CD4-positive, alpha-beta T cell treated with Interleukin-6 at 100 ng/mL for 8 hours (primary cell): ENCODE measurements at places on chromosomes 12 and 14.

DNA sequence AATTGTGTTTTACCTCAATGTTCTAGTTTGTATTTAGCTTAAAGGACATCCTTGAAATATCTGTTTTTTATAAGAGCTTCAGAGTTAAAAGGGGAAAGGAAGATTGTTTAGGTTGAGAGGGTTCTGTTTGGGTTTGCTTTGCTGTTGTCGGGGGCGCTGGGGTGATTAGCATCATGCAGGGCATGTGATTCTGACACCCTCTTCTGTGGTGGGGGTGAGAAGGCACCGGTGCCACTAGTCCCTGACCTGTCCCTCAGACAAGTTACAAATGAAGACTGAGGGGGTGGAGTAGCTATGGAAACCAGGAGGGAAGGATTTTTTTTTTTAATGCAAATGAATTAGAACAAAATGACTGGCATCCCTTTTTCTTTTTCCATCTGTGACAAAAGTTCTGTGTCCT is 291.3 kb downstream of the RPAP3 start:
- no peak for DNase-seq

DNA sequence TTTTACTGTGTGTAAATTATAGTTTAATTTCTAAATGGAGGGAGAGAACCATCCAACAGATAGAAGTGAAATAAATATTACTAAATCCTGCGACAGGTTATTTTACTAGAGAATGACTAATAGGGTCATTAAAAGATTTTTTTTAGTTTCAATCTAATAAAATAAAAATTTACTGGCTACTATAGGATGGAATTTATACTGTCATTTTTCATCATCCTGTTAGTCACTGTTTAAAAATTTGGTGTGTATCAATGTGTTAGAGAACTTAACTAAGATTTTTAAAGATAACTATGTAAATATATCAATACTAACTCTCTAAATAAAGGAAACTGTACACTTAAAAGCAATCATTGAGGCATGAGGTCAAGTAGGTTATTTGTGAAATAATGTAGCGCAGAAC is 41.1 kb upstream of the CDKN3 start:
- DNase-seq = no peak

- no peak for DNase-seq
Observed at GRCh38 chr14:74563586-74564159, 48.4 kb downstream of the LTBP2 start.

DNA sequence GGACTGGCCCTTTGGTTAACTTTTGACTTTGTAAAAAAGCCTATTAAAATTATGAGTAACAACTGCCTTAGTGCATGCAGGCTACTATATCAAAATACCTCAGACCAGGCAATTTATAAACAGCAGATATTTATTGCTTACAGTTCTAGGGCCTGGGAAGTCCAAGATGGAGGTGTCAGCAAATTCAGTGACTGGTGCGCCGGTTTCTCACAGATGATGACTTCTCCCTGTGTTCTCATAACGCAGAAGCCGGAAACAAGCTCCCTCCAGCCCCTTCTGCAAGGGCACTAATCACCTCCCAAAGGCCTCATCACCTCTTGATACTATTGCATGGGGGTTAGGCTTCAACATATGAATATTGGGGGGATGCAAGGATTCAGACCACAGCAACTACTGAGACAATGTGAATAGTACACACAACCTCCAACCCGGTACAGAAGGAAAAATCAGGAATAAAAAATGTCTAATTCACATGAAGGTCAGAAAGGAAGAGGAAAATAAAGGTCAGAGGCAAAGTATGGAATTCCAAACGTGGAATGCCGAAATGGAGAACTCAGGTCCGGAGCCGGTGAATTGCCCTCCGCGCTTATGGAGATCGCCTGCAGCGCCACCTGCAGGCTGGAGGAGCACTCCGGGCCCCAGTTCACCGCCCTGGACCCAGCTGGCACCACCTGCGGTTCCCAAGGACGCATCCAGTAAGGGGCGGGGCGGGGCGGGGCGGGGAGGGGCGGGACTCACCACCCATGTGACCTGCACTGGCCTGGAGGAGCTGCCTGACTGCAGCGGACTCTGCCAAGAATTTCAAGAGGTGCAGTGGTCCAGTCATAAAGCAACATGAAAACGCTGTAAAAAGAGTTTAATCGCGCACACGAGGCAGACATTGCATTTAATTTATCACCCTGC is 203.4 kb downstream of the KIF26A start:
- no peak for DNase-seq

GRCh38 chr12:501722-502447 is 42.1 kb downstream of the B4GALNT3 start:
- DNase-seq = no peak

DNA sequence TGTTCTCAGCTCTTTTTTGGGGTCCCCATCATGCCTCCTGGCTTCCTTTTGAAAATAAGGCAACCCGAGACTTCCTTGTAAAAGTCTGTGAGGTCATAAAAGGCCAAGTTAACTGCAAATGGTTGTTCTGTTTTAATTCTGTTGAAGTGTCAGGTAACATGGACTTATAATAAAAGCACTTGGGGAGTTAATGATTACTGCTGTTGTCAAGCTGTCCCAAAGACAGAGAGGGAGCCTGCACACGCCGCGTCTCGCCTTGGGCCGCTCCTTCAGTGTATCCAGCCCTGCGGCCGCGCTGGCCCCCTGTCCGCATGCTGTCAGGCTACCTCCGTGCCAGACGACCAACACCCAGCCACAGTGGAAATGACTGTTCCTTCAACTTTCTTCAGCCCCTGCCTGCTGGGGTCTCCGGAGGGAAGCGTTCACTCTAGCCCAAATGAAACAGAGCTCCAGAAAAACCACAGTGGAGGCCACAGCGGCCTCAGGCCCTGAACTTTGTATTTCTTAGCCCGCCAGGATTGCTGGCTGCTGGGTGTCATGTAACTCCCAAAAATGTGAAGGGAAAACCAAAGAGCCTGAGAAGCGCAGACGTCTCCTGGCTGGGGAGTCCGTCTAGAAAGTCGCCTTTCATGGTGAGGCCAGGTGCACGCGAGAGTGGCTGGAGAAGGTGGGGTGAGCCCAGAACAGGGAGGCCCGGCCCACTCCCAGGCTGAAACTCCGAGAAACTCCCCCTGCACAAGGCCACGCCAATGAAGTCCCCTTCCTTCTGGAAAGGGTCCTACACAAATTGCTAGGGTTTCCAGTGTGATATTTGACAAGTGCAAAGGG is 189.1 kb downstream of the ZFP36L1 start:
- DNase-seq = no peak

- peak; percentile 80 for DNase-seq
Observed at GRCh38 chr12:12008931-12009611, 61.7 kb upstream of the BCL2L14 start.

GRCh38 chr14:93759719-93760307 is 28.5 kb downstream of the PRIMA1 start:
- no peak for DNase-seq

DNA sequence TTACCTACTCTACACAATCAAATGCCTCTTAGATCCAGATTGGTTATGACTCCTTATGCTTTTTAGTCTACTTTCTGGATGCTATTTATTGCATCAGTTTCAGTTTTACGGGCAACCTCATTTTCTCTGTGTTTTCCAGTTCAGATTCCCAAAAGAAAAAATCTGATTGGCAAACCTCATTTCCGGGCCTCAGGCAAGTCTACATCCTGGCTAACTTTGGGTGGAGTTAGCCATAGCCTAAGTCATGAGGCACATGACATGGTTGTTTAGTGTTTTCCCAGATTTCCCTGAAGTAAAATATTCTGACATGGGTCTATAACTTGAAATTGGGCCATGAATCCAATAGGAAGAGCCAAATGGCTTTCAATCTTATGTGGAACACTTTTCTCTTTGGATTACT is 339.7 kb downstream of the NUAK1 start:
- DNase-seq = no peak

DNA sequence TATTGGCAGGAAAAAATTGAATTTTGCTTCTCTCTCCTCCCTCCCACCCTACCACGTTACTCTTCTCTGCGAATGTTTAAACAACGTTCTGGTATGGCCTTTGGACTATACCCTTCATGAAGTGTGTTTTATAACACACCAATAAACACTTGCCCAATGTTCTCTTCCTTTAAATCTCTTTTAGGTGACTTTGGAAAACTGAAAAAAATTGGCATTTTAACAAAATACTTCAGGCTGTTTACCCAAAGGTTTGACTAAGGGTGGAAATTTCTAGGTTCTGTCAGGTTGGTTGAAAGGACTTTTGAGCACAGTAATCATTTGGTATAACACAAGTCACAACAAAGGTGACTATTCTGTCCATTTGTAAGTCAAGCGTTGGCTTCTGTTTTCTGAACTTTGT is 446.8 kb downstream of the AEBP2 start:
- DNase-seq = no peak

GRCh38 chr14:91722386-91722785 is 9.5 kb downstream of the CATSPERB start:
- DNase-seq = no peak

- no peak for DNase-seq
Observed at GRCh38 chr12:20361416-20361815, 6.9 kb upstream of the PDE3A start.

DNA sequence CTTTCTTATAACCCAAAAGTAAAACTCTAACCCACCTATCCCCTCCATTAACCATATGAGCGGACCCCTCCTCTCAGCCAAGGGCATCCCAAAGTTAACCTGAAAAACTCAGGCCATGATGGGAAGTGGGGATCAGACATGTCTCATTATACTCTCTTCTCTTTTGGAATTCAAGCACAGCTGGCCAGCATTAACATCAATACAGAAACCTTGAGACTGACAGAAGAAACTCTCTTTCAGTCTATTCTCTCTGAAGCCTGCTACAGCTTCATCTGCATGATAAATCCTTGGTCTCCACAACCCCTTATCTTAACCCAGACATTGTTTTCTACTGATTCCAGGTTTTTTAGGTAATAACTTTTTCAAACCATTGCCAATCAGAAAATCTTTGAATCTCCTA is 17.5 kb upstream of the SLCO1B3 start:
- DNase-seq = no peak

DNA sequence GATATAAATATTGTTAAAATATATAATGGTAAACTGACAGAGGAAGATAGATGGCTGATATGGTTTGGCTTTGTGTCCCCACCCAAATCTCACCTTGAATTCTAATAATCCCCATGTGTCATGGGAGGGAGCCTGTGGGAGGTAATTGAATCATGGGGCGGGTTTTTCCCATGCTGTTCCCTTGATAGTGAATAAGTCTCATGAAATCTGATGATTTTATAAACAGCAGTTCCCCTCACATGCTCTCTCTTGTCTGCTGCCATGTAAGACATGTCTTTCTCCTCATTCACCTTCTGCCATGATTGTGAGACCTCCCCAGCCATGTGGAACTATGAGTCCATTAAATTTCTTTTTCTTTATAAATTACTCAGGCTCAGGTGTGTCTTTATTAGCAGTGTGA is 46.3 kb downstream of the PTCSC3 start:
- DNase-seq = no peak

DNA sequence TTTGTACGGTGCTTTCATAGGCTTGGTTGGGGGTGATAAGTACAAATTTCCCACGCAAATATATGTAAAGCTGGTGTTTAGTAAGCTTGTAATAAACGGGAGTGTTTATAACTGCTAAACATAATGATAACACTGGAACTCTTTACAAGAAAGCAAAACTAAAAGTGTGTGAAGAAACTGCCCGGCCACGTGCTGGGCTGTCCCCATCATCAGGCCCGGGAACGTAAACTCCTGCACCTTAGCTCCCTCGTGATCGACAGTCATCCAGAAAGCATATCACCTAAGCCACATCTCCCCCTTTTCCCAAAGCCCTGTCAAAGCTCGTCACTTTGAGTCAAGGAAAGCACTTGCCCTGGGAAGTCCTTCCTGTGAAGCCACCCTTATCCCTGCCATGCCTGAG is 18.0 kb upstream of the PARP11 start:
- DNase-seq = no peak

DNA sequence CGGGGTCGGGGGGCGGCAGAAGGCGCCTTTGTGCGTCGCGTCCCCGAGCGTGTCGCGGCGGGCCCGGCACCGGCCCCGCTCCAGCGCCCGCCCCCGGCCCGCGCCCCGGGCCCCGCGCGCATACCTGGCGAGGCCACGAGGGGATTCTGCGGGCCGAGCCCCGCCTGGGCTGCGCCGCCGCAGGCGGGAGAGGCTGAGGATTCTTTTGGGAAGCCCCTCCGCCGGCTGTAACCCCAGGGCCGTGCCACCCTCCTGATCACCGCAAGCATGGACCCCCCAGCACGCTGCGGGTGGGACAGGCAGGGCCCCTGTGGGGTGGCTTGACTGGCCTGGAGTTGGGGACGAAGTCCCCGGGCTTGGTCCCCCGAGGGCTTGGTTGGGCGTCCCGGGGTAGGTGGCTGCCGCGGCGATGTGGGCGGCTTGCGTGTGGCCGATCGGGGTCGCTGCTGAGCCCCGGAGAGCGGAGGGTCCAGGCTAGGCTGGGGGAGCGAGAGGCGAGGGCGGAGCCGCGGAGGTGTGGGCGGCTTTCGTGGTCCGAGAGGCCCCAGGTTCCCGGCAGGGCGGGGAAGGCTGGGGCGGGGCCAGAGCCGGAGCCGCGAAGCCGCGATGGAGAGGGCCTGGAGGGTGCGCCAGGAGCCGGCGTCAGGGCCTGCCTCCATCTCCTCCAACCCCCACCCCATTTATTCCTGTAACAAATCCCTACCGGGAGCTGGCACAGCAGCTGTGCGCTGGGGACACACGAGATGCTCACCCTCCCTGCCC is 28.4 kb upstream of the GPR132 start:
- DNase-seq = peak; percentile 67

- DNase-seq = no peak
Observed at GRCh38 chr12:5083955-5084849, 40.5 kb downstream of the KCNA5 start.

GRCh38 chr14:90788031-90788430 is 28.2 kb downstream of the TTC7B start:
- DNase-seq = no peak

GRCh38 chr12:57522887-57523705 is 472 bp downstream of the MBD6 start:
- peak; percentile 43 for DNase-seq

DNA sequence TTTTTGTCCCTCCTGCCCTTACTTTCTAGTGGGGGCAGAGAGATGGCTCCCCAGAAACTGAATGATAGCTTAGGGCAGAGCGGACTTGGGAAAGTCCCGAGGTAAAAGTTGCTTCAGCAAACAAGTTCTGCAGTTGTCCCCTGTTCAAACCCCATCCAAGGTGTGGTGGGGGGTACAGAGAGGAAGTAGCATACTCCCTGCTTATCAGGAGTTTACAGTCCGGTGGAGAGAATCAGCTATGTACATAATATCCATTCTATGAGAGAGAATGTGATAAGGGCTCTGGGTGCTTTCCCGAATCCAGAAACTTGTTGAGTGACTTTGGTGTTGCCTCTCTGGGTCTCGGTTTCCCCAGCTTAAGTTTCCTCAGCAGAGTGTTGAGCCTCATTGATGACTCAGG is 40.4 kb upstream of the VRK1 start:
- no peak for DNase-seq

DNA sequence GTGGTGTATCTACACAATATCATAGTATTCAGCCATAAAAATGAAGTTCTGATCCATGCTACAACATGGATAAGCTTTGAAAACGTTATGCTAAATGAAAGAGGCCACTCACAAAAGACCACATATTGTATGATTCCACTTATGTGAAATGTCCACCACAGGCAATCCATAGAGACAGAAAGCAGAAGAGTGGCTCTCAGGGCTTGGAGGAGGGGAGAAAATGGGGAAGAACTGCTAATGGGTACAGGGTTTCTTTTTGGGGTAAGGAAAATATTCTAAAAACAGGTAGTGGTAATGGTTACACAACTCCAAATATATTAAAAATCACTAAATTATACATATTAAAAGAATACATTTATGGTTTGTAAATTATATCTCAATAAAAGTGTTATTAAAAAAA is 16.5 kb downstream of the SCNN1A start:
- DNase-seq = no peak
